Renal cortical epithelial cell (primary cell): ENCODE measurements at places on chromosomes 2 and 18.

GRCh38 chr2:72917138-72917876 is at the start of gene EMX1:
EMX1 (plus strand) TSS chr2:72917519; CDS start chr2:72917853, 334 bp downstream.
- peak; percentile 44 for DNase-seq

DNA sequence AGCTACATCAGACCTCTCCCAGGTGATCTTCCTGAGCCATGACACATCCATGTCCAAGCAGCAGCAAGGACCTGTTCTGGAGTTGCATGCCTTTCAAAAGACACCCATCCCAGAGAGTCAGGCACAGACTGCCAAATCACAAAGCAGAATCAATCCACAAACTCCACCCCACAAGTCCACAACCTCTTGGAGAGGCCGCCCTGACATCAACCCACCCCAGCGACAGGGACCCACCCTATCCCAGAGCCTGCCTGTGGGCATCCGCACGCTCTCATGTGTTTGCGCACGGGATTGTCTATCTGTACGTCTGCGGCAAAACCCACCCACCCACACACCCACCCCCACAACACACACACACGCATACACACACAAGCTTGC is 11.9 kb downstream of the SMAD7 start:
- no peak for DNase-seq

DNA sequence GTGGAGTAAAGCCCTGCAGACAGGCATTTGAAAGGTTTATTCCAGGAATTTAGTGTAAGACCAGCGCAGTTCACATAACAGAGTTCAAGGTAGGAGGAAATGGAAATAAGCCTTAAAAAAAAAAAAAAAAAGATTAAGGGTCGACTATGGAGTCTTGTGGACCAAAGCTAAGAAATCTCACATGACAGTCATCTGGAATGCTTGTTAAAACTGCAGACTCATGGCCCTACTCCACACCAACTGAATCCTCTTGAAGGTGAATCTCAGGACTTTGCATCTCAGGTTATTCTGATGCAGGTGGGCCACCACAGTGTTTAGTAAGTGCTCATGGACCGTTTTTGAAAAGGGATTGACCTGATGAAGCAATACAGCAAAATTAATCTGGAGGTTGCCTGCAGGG is 8.8 kb downstream of the TTLL4 start:
- no peak for DNase-seq

- DNase-seq, result no peak
Observed at GRCh38 chr2:83827618-83828017, 631.5 kb downstream of the SUCLG1 start.

DNA sequence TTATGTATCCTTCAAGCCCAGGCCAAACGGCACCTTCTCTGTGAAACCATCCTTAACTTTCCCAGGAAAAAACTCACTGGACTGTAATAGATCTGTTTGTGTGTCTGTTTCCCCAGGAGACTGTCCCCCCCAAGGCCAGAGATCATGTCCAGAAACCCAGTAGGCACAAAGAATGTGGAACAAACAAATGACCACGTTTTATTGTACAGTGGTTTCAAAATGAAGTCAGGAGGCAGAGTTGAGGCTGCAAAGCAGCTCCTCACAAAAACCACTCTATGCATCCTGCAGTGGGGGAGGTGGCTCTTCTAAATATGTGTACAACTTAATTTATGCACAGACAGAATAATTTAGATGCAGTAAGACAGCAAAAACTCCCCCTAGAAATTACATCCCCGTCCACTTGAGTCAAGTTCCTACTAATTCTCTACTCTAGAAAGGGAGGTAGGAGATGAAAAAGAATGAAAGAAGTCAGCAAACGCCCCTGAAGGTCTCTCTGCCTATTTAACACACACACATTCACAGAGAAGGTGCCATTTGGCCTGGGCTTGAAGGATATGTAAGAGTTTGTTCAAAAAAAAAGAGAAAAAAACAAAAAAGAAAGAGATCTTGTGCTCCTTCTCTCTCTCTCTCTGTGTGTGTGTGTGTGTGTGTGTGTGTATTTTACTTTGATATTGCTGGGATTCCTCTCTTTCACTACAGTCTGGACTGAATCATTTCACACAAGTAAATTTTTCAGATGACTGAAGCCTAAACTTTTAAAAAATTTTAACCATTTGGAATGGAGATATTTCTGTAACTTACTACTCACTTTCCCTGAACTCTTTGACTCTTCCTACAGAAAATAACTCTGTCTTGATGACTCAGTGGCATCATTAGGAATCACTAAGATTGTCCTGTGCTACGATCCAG is 19.5 kb downstream of the BCL2 start:
- DNase-seq, result peak; percentile 94

GRCh38 chr2:229719926-229720647 is 5.7 kb upstream of the DNER start:
- no peak for DNase-seq

DNA sequence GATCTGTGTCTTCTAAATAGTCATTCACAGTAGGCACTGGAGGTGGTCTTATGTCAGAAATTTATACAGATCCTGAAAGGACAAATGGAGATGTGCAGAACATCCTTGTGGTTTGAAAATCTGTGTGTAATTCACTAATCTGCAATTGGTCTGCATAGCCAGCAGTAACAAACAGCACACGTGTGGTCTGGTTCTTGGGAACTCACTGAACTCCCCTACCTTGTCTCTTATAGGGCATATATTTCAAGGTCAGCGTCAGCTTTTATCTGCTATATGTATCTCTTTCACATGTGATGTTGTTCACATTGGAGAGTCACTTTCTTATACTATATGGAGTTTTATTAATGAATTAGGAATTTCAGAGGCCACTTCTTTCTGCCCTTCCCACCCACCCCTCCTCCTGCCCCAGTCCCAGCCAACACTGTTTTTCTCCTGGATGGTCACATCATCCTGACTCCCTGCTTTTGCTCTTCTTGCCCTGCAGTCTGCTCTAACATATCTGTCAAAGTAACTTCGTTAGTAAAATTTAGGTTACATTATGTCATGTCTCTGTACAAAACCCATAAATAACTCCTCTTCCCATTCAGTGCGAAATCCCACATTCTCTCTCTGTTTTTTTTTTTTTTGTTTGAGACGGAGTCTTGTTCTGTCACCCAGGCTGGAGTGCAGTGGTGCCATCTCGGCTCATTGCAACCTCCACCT is 35.4 kb upstream of the CABYR start:
- DNase-seq, result no peak

DNA sequence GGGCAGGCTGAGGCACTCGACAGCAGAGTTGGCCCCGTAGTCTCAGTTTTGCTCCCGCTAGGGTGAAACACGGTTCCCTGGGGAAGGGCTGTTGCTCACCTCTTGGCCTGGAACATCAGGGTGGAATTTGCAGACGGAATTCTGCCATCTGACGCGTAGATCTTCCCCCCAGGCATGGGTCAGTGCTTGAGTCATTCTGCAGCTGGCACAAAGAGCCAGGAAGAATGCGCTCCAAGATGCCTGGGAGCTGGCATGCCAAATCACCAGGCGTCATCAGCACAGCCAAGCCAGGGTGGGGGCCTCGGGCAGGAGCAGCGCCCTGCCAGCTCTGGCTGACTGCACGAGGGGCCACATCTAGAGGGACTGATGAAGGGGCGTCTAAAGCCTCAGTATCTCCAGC is 42.7 kb downstream of the ODC1 start:
- DNase-seq, result peak; percentile 98

- no peak for DNase-seq
Observed at GRCh38 chr2:205020673-205021072, 475.4 kb downstream of the PARD3B start.

DNA sequence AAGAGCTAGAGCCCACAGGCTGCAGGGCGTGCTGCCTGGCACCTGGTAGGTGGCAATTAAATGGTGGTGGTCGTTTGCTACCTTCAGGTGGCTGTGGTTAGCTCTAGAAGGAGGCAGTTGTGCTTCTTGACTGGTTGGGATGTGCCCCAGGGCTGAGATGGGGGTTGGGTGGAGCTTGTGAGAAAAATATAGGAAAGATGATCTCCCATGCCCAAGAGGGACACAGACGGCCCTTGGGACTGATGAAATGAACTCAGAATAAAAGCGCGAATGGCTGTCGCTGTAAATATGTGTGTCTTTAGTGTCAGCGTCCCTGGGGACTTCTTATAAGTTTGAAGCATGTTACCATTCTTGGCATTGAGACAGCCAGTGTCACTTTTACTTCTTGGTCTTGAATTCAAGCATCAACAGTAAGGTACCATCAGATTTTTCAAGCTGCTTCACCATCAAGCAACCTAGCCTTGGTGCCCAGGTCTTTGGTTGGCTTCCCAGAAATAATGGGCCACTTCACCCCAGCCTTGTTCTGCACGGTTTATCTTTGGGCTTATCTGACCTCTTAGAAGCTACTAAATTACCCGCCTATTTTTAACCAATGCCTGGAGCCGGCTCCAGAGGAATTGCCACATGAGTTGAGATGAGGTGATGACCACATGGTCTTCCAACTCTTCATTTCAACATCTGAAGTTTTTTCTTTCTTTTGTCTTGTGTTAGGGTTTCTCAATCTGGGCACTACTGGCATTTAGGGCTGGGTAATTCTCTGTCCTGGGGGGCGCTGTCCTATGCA is 11.9 kb downstream of the LRRFIP1 start:
- DNase-seq, result no peak

- DNase-seq, result peak; percentile 61
Observed at GRCh38 chr18:74796841-74797576, 199.3 kb downstream of the ZNF407 start.

GRCh38 chr2:128558441-128558840 is 239.8 kb upstream of the HS6ST1 start:
- no peak for DNase-seq

DNA sequence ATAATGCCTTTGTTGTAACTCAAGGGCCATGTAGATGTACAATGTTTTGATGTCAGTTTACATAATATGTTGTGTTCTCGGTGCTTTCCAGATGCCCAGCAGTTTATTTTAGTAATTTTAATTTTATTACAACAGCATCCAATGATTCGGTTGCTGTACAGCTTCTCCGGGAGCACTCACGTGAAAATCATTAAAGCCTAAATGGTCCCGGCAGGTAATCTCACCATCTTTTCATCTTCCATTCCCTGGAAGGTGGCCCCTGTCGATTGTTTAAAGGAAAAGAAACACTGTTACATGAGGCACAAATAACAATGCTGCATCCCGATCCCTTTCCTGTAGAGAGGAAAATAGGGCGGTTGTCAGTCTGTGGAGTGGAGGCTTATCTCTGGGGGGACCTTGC is 498.1 kb downstream of the SLC4A3 start:
- DNase-seq, result no peak

GRCh38 chr2:192145496-192145895 is 49.2 kb downstream of the TMEFF2 start:
- no peak for DNase-seq
